ENCODE measurements at places on chromosomes 4 and X. TPM values are rescaled to one million over a fixed set of nuclear protein-coding genes. Genes with fewer than 3 reads are reported as not detected.
A peak's percentile ranks its signal among the peaks of the same experiment; 100 is the strongest.

GRCh38 chr4:128682942-128683666 lies 126.4 kb upstream of the JADE1 start:
- no peak for DNase-seq

DNA sequence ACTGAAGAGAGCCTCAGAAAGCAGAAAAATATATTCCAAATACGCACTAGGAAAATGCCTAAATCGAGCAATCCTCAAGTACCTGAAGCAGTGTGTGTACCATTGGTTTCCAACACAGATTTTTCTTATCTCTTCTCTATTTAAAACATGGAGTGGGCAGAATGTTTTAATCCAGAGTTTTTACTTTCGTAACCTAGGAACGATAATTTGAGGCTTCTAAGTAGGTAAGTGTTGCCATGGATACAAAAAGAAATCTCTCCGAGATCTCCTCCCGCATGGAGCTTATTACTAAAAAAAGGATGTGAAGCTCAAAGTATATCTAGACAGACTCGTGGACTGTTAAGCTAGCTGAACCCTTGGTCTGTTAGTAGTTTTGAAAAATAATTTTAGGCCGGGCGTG lies 23.0 kb upstream of the OTUD4 start:
- DNase-seq, result no peak

PDGFRA gene
- total RNA-seq, result 46.5 TPM

GRCh38 chrX:151714362-151714761 lies 1.5 kb upstream of the FATE1 start:
- no peak for DNase-seq

DNA sequence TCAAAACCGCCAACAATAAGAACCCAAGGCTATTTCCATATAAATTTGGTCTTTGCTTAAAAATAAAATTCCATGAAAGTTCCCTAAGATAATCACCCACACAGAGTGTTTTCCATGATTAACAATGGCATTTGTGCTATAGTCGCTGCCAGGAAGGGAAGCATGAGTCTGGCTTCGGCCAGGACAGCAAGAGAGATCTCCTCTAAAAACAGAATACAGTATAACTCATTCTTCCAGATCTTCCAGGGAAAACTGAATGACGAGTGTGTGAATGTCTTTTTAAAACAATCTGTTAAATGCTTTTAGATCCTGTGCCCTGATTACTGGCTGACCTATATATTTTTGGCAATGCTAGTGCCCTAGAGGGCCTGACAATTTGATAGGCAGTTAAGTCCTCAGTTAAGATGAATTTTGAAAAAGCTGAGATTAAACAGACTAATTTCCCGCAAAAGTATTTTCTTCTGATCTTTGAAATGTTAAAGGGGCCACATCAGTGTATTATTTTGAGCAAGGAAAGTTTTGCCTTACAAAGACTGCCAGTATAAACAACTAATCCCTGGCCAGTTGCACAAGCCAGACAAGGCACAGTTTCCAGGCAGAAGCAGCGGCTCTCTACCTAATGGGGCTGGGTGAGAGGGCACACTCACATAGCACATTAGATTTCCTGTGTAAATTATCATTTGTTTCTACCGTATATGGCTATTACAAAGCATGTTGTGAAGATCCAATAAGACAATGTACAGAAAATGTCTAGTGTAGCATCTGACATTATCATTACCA lies 127.3 kb downstream of the DCHS2 start:
- DNase-seq, result no peak

GRCh38 chrX:135581496-135581895 lies 61.0 kb downstream of the INTS6L start:
- DNase-seq, result no peak

PCDH18 gene
- total RNA-seq, result 23.3 TPM

- no peak for DNase-seq
Observed at GRCh38 chrX:29470030-29470429, 745.3 kb upstream of the MAGEB2 start.

- DNase-seq, result no peak
Observed at GRCh38 chrX:10486373-10486772, 134.0 kb downstream of the MID1 start.

- DNase-seq, result no peak
Observed at GRCh38 chr4:166980419-166980818, 253.9 kb downstream of the SPOCK3 start.

- no peak for DNase-seq
Observed at GRCh38 chr4:159376289-159376688, 273.4 kb downstream of the RAPGEF2 start.

DNA sequence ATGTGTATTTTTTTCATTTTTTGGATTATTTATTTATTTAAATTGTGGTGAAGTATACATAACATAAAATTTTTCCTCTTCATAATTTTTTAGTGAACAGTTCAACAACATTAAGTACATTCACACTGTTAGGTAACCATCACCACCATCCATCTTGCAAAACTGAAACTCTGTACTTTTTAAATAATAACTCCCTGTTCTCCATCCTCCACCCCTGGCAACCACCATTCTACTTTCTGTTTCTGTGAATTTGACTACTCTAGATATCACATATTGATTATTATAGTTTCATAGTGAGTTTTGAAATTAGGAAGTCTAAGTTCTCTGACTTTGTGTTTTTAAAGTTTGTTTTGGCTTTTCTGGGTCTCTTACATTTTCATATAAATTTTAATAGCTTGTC lies 89.3 kb upstream of the STX18 start:
- no peak for DNase-seq

SMIM10L2A gene
- 20.5 TPM for total RNA-seq

NDST4 gene
- 0.55 TPM for total RNA-seq

DNA sequence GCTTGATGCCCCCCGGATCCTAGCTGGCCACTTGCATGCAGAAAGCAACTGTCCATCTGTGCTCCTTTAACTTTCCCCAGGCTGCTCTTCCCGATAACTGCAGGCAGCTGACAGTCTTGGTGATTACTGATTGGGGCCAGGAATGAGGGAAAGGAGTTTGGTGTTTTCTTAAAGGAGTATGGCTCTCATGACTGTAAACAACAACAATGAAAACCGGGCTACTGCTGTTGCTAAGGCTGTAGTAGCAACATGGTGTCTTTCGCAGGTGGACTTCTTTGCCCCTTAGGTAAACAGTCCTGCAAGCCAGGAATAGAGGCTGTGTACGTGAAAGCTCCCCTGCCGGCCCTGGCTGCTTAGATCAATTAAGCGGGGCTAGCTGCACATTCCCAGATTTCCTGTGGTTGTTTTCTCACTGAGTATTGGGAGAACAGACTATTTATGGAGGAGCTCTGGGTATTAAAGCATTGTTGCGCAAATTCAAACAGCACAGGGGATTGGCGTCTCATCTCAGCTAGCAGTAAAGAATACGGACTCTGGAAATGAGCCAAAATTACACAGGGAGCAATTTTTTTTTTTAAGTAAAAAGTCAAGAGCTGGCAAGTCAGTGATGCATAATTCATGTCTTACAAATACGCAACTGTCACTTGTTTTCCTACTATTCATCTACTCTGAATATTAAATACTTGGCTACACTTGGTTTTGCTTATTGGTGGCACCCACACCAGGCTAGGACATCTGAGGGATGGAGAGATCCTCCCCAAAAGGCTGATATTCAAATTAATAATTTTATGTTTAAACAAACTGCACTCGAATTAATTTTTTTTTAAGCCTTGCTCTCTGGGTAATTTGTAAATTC lies 61.6 kb upstream of the NAP1L5 start:
- peak; percentile 28 for DNase-seq

GRCh38 chr4:78482281-78482680 lies 69.3 kb upstream of the ANXA3 start:
- no peak for DNase-seq

TCP11X1 gene
- total RNA-seq, result not detected

GRCh38 chrX:79412972-79413371 lies 45.8 kb upstream of the ITM2A start:
- no peak for DNase-seq

DNA sequence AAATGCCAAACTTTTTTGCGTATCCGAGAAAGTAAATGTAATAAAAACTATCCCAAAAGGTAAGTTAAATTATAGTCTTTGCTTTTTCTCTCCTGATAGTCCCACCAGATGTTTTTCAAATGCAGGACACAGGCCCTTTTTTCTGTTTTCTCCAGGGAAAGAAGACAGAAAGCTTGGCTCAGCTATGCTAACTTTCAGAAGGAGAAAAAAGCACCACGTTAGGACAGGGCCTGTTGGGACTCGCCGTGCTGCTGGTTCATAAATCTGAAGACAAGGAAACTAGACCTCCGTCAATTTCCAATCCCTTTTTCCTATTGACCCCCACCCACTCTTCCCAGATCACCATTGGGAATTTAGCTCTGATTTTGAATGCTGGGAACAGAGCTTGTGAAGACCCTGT lies 220.9 kb upstream of the SFRP2 start:
- no peak for DNase-seq

- DNase-seq, result no peak
Observed at GRCh38 chr4:35697210-35697736, 547.0 kb downstream of the ARAP2 start.

STARD8 gene
- 4.0 TPM for total RNA-seq

- no peak for DNase-seq
Observed at GRCh38 chrX:107686026-107686425, 57.7 kb downstream of the PRPS1 start.

SLC7A11 gene
- 1.3 TPM for total RNA-seq

GUCY1B1 gene
- total RNA-seq, result 4.3 TPM

DNA sequence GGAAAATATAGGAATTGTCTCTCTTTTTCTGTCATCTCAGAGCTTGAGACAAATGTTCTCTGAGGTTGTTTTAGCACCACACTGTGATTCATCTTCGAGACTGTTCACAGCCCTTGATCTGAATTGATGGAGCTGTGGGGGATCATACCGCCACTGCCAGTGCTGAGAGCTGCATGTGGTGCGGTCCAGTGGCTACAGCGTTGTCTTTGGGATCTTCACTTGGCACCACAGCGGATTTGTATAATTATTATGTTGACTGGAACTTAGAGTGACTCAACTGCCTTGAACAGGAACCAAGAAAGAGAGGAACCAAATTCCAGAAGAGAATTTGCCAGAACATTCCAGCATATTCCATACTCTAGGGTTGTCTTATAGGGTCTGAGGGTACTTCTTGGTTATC lies 29.1 kb downstream of the TBL1X start:
- DNase-seq, result no peak

DNA sequence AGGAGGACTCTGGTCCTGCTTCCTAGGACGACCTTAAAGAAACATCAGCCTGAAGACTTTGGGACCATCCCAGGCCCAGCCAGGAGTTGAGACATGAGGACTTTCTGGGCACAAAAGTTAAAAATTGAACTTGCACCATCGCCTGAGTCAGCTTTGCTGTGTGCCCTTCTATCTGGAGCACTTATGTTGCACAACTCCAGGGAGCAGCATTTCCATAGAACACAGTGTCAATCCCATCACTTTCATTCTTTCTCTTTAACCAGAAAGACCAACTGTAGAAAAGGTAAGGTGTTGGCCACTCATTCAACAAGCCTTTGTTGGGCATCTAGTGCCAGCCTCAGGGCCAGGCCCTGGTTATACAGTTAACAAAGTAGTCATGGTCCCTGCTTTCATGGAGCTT lies 8.6 kb upstream of the CLDN24 start:
- no peak for DNase-seq

AKAP14 gene
- 24.0 TPM for total RNA-seq

ADGRL3 gene
- 21.6 TPM for total RNA-seq

PRDM5 gene
- 19.1 TPM for total RNA-seq

IL2RG gene
- 1.7 TPM for total RNA-seq

SHISA3 gene
- 0.81 TPM for total RNA-seq

- DNase-seq, result no peak
Observed at GRCh38 chr4:167282171-167282864, 48.0 kb upstream of the SPOCK3 start.

GRCh38 chr4:11014199-11014598 lies 329.6 kb upstream of the CLNK start:
- no peak for DNase-seq

DNA sequence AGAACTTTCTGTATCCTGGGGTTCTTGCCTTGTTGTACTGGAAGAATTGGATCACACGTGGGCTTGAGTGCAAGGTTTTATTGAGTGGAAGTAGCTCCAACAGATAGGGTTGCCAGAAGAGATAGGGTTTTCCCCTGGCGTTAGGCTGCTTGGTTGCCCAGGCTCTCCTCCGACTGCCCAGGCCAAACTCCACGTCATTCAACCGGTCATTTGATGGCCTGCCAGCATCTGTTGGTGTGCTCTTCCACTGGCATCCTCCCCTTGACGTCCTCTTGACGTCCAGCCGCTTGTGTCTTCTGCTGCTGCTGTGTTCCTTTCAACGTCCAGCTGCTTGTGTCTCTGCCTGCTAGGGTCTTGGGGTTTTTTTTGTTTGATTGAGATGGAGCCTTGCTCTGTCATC lies 340.3 kb upstream of the ZCCHC13 start:
- peak; percentile 23 for DNase-seq

DNA sequence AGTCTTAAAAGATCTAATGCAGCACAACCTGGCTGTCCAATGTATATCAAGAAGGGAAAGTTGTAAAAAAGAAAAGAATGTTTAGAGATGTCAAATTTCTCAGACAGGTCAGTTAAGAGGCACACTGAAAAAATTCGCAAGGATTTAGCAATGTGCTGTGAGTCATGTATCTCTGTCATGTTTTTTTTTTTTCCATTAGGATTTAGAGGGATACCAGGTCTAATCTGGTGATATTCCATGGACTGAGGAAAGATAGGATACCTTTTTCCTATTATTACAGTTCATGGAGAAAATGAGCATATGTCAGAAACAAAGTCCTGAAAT lies 815.4 kb upstream of the PCDH10 start:
- no peak for DNase-seq

PDE5A gene
- 25.3 TPM for total RNA-seq

Measured in testis (tissue), 5 donors.